Common myeloid progenitor, CD34-positive (primary cell): ENCODE measurements at places on chromosomes 7 and 10.

- DNase-seq: no peak
Measured at GRCh38 chr7:88121335-88121734, 98.5 kb downstream of the SRI start.

- DNase-seq: no peak
Measured at GRCh38 chr7:51592842-51593599, 276.4 kb upstream of the COBL start.

GRCh38 chr7:148584154-148584827, 6.3 kb upstream of the C7orf33 start:
- no peak for DNase-seq

GRCh38 chr7:159209429-159209828, 64.8 kb upstream of the VIPR2 start:
- DNase-seq: peak; percentile 33

GRCh38 chr7:27678617-27679260, 16.1 kb upstream of the HIBADH start:
- DNase-seq: no peak

GRCh38 chr7:28067171-28067570, 113.4 kb downstream of the JAZF1 start:
- no peak for DNase-seq

DNA sequence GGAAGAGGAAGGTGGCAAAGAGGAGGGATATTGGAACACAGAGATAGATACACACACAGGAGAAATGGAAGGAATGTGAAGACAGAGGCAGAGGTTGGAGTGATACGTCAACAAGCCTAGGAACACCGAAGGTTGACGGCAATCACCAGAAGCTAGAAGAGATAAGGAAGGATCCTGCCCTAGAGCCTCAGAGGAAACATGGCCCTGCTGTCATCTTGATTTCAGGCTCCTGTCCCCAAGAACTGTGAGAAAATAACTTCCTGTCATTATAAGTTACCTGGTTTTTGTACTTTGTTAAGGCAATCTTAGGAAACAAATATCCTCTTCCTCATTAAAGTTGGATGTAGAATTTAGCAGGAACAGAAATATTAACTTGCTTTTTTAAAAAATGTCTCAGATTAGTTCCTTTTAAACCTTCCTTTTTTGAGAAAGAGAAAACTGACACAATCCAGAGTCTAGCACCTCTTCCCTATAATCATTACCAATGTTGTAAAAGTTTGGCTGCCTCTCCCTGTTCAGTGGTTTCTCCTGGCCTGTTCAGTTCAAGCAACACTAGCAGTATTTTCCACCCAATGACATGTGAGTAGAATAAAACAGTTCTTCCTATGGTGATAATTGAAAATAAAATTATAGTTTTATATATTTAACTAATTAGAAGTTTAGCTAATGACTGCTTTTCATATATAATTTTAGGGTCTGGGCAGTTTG, 28.8 kb upstream of the GNAI1 start:
- peak; percentile 48 for DNase-seq

DNA sequence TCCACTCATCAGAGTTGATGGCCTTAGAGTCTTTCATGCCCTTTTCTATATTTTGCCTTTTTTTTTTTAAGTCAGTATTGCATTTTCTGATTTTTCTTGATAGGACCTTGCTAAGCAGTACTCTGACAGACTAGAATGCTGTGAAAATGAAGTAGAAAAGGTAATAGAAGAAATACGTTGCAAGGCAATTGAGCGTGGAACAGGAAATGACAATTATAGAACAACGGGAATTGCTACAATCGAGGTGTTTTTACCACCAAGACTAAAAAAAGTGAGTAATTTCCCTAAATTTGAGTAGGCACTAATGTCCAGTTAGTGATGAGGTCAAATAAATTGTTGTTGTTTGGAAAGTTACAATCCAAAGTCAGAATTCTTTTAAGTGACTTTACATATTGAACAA, 7.4 kb downstream of the NUB1 start:
- DNase-seq: no peak

DNA sequence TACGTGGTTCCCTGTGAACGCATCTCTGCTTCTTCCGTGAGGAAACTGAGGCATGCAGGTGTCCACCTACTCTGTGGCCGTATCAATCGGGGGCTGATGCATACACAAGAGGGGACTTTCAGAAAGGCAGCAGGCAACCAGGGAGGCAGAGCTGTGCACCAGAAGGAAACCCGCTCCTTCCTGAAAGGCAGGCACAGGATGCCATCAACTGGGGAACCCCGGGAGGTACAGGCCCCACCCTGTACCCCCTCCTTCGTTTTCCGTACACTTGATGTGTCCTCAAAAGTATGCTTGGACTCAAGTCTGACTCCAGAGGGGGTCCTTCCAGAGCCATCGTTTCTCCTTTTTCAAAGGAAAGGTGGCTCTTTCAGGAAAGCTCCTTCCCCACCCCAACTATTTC, 59.5 kb downstream of the ASB13 start:
- DNase-seq: peak; percentile 37

- DNase-seq: no peak
Measured at GRCh38 chr10:75191821-75192568, 18.6 kb upstream of the VDAC2 start.

DNA sequence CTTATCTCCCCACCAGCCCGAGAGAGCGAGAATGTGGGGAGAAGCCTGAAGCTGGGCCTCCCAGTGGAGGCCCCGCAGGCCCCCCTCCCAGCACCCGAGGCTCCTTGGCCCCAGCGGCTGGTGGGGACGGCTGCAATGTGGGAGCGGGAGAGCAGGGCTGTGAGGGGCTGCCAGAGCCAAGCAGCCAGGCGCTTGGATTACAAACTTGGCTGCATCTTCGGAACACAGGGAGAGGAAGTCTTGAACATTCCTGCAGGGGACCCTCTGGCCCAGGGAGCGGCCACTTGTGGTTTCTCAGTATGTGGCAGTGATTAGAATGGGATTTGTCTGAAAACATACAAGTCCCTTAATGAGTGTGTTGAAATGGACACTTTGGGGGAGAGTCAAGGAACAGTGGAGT, 23.2 kb downstream of the ELN start:
- no peak for DNase-seq

GRCh38 chr10:27527666-27528295, 23.7 kb downstream of the RAB18 start:
- no peak for DNase-seq
